ENCODE measurements at places on chromosomes 1 and 21.

DNA sequence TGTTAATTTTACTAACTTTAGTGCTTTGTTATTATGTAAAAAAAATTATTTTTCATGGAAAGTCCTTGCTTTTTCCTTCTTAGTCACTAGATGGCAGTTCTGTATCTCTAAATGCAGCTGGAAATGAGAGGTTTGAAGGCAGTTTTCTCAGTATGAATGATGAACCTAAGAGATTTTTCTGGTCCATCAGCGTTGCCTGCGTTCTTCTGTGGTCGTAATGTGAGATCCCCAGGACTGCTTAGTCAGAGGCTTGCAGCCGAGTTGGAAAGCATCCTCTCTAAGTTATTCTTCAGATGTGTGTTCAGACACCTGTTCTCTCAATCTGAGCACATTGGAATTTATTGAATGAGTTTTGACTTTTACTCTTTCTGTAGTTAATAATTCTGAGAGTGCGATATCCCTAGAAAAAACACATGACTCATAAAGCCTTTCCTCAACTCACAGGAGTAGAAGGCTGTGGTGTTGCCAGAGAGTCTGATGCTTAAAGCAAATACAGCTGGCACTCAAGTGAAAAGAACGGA, 99.3 kb downstream of the FMN2 start:
- peak; percentile 97 for DNase-seq

DNA sequence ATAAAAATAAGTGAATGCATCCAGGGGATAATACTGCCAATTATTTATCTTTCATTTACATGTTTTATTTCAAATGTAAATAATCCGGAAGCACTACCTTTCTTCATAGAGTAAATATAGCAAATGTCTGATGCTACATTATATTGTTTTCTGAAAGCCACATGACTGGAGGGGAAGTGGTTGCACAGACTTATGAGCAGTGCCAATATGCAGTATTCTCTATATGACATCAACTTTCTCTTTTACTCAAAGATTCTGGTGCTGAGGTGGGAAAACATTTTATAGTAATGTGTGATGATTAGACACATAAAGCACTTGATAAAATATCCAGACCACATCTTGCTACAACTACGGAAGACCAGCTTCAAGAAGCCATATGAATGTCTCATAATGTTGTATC, 314.7 kb downstream of the NEGR1 start:
- DNase-seq, result no peak

GRCh38 chr1:173149887-173150286, 57.2 kb downstream of the TNFSF4 start:
- DNase-seq, result peak; percentile 42

GRCh38 chr1:193406901-193407300, 220.5 kb upstream of the B3GALT2 start:
- peak; percentile 41 for DNase-seq

GRCh38 chr1:55060133-55060999, 21.0 kb downstream of the PCSK9 start:
- DNase-seq, result no peak

DNA sequence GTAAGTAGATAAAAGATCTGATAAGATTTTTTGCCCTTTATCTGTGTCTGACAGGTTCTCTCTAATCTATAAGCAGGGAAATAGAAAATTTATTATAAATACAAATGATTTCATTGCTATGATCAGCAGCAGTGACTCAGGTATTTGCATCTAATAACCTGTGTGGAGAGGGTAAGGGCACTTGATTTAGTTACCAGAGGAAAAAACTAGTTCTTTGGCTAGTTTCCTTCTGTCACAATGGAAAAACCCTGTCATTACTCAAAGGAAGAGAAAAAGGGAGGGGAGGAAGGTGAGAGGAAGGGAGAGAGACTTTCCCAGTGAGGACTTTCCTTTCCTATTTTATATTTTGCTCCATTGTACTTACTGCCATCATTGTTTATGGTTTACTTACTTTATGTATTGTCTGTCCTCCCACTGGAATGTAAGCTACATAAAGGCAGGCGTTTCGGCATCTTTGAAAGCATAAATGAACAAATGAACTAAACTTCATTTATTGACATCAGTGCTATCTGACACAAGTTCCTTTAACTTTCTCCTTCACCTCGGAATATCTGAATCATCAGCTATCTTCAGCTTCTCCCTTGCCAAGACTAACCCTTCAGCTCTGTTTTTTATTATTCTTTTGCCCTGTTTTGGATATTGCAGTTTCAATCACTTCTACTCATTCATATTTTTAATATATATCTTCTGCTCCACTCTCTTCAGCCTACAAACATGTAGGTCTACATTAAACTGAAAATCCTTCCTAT, 34.9 kb downstream of the WDR3 start:
- DNase-seq, result no peak

- DNase-seq, result no peak
Measured at GRCh38 chr1:149877211-149877946, 22.0 kb upstream of the BOLA1 start.

- no peak for DNase-seq
Measured at GRCh38 chr1:240503558-240503957, 108.4 kb downstream of the GREM2 start.

DNA sequence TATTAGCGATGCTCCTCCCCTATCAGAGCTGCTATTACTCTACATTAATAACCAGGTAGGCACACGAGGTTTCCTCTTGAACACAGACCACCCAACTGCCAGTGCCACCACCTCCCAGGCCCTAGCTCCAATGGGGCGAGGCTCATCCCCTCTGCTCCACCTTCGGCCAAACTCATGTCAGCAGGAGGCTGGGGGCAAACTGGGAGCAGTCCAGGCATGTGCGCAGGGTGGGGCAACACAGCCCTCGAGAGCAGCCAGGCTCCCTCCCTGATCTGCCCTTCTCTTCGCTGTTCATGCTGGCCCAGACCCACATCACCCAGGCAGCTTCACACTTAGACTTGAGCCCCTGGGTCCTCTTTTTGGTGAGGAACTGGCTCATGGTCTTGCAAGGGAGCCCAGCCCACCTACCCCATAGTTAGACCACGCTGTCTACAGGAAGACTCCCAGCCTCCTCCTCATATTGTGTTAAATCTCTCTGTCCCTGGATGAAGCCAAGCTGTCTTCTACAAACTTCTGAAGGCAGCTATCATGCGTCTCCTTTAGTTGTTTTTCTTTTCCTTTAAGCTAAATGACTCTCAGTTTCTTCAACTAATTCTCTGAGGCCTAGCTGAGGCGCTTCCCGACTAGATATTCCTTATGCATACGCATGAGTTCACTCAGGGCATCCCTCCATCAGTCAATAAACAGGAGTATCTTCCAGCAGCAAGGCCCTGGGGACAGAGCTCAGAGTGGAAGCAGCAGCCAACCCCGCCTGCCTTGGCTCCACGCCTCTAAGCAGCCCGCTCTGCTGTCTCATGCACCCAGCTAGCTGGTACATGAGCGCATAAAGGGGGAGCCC, 12.0 kb downstream of the TMEM9 start:
- no peak for DNase-seq

DNA sequence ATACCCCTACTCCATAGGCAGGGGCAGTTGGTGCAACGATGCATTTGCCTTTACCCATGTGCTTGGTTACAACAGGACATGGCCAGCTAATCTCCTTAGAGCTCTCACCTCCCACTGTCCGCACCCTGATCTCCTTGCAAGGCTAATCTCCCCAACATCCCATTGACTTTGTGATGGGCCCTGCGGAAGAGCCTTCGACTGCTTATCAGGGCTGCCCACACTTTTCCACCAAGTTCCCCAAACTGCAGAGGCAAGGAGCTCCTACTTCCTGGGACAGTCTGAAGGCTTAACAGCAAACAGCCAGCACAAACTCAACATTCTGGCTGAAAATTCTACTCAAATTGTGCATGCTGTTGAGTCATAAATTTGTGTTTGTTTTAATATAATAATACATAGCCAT, 36.0 kb downstream of the C1orf94 start:
- no peak for DNase-seq

GRCh38 chr1:178572604-178573003, 59.7 kb downstream of the TEX35 start:
- no peak for DNase-seq

DNA sequence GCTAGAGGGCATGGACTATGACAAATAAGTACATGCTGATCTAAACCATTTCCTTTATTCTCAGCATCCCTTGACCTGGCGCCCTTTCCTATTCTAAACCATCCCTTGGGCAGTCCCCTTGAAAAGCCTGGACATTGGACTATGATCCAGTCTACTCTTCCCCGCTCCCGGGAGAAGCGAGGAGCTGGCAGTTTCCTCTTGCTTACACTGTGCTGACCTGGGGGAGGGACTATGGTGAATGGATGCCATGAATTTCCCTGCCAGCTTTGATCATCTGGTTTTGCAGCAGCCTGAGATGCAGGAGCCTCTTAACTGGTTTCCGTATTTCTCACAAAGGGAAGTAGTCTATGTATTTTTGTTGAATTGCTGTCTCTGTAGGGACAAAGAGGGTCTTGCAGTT, 121.7 kb downstream of the KIF26B start:
- DNase-seq, result no peak

GRCh38 chr1:64502083-64502482, 32.2 kb downstream of the CACHD1 start:
- DNase-seq, result no peak

- peak; percentile 40 for DNase-seq
Measured at GRCh38 chr1:68112835-68113243, 62.4 kb upstream of the DIRAS3 start.

DNA sequence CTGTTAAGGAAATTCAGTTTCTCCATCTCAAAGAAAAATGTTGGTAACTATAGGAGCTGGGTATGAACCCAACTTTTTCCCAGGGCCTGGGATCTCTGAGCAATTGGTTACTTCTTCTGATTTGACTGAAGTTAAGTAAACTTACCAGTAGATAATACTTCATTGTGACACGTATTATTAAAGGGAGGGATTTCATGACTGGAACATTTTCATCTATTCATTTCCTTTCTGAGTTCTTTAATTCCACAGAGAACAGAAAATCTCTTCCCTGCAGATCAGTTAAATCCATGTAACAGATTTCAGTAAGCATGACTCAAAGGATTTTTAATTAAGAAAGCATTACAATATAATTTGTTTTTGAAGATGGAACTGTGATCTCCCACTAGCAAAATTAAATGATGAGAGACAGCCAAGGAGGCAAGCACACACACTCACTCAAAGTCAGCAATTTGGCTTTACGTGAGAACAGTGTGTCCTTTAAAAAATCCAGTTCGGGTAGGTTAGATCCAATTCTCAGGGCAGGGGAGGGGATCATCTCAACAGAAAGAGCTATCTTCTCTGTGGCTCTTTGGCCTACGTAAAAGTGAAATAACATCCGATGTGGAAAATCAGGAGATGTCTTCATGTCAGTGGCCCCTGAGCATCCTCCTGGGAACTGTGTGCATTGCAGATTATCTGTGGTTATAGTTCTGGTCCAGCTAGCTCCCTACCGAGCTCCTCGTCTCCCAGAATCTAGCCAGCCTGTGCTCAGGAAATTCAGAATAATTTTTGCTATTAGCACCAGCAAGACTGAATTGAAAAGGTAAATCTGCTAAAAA, 10.8 kb upstream of the MYOC start:
- DNase-seq, result no peak

DNA sequence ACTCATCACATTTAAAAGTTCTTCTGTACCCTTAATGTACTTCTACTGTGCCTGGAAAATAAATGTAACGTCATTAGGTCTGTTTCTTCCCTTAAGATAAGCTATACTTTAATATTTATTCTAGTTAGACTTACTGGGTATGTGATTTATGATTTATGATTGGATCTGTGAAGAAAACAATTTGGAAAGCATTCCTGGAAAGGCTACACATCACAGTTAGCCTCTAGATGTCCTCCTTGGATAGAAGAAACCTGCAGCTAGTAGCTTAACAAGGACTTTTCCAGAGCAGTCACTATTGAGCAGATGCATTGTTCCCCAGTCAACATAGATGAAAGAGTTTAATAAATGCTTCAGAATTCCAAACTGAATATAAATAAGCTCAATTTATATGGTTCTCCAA, 22.2 kb upstream of the ABL2 start:
- DNase-seq, result peak; percentile 18

DNA sequence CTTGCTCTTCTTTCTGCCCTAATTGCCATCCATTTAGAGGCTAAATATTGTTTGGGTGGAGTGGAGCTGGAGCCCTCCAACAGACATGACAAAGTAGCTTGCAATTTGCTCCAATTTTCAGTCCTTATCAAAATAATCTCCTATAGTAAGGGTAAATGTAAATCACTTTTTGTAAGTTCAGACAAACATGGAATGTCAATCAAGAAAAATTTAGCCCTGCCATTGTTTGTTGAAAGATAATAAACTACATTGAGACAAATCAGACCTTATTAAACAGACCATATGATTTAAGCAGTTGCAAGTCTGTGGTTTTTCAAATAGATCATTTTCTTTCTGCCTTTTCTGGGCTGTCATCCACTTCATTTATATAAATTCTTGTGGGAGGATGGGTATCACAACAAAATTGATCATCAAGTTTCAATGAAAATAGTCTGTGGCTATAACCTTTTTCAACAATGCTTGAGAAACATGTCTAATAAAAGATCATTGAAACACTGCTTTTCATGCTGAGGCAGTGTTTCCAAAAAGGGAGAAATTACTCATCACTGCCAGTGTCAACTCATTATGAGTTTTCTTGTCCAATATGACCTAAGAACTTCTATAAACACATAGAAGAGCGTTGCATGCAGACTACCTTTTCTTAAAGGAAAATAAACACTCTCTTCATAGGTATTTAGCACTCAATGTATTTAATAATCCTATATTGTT, 1152.0 kb upstream of the B3GALT2 start:
- no peak for DNase-seq

- no peak for DNase-seq
Measured at GRCh38 chr1:14626869-14627607, 28.6 kb downstream of the KAZN start.

DNA sequence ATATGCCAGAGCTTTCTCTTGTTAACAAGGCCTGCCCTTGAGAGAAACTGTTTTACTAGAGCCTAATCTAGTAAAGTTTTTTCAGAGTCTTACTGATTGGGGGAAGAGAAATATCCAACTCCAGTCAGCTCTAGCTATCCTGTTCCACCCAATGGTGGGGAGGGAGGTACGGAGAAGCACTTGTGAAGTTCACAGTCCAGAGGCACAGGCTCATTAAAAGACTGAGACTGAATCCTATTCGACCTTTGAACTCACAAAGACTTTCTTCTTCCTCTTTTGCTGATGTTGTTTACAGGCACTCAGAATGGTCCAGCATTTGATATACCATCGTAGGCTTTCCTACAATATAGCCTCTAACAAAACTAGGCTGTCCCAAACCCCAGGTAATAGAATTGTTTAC, 15.5 kb upstream of the SFT2D2 start:
- no peak for DNase-seq

All from fibroblast of skin of left quadriceps (primary cell).